ENCODE measurements at places on chromosomes 12 and 14. TPM values are rescaled to one million over a fixed set of nuclear protein-coding genes. Genes with fewer than 3 reads are reported as not detected.

TMPRSS12 gene
- total RNA-seq, result not detected

DNA sequence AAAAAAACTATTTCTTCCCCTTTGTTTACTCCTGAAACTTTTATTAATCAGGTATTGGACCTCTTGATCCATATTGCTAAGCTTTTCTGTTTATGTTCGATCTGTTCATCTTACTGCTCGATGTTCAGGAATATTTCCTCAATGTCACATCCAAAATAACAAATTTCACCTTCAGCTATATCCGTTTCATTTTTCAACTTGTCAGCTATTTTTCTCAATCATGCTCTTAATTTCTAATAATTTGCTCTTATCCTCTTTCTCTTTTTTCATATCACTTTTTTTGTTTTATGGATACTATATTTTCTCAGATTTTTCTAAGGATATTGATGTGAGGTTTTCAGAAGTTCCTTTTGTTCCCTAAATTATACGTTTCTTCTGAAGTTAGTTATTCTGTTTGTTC lies 29.8 kb downstream of the SLC38A4 start:
- no peak for DNase-seq

TPPP2 gene
- total RNA-seq, result not detected

CLEC4A gene
- 0.48 TPM for total RNA-seq

DNA sequence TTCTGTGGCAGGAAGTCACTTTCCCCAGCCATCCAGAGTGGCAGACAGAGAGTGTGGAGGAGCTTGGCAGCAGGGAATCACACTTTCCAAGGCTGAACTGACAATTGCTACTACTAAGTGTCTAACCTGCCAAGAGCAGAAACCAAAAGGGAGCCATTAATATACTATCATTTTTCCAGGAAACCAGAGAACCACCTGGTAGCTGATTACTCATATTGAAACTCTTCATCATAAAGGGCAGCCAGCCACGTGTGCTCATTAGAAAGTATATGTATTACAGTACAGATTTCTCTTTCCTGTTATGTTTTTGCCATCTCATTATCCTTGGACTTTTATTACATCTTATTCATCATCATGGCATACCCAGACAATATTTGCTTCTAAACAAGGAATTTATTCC lies 374.9 kb downstream of the GXYLT1 start:
- DNase-seq, result no peak

DNA sequence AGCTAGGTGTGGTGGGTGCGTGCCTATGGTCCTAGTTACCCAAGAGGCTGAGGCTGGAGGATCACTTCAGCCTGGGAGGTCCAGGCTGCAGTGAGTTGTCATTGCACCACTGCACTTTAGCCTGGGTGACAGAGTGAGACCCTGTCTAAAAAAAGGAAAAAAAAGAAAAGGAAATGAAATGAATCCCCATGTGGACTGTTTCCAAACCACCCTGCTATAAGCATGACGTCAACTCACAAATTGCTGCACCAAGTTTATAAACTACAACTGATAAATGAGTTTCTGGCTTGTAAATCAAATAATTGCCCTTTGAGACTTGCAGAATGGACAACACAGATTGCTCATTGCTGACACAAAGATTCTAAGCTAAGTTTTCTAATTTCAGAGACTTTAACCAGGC lies 51.0 kb upstream of the STK38L start:
- no peak for DNase-seq

DNA sequence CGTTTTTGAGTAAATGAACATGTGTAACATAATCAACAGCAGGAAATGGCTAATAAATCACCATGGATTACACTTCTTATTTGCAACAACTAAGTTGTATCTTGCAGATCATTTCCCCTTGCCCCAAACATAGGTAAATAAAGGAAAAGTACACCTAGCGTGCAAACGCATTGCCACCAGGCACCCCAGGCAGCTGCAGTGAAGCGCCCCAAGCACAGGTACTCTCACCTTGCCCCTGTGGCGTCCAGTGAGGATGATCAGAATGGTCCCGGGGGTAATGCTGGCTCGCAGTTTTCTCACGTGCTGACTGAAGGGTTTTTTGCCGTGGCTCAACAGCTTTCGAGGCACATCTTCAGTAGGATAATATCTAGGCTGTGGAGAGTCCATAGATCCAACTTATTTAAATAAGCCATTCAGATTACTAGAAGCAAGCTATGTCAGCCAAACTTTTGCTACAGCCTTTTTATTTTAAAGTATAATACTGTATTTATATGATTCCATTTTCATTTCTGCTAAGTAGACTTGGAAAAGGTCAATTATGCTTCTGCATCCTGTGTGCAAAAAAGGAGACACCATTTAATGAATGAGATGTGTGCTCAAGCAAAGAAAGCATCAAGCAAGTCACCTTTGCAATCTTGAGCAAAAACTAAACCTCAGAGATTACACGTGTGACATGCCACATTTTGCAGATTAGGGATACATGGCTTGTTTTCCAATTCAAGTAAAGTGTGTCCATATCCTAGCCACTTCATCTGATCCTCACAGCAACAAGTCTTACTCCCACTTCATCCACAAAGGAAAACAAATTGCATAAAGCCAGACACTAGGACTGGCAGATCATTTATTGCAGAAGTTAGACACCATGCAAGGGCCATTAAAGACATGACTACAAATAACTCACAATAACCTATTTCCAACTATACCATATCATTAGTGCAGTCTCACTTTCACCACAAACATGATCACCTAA lies 2.6 kb downstream of the RPL6 start:
- no peak for DNase-seq

UNC79 gene
- total RNA-seq, result under 0.01 TPM

DNA sequence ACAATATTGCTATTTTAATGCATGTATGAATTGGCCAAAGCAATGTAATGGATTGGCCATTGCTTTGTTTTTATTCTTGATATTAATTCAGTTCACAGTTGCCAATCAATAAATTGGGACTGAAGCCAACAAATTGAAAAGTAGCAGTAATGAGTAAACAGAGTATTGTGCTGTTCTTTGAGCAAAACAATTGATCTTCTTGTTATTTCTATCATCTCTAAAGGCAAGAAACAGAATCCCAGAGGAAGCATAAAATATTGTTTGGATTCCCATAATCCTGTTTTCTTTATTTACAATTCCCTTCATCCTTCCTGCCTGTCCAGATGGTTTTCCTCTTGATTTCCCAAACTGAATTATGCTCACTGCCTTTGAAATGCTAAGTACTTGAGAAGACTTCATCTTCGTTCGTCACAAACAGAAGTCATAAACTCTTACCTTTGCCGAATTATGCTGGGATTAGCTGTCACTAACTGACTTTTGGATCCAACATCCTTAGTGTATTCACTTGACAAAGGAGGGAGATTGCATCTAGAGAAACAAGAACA lies 85.9 kb downstream of the ST8SIA1 start:
- DNase-seq, result no peak

DNA sequence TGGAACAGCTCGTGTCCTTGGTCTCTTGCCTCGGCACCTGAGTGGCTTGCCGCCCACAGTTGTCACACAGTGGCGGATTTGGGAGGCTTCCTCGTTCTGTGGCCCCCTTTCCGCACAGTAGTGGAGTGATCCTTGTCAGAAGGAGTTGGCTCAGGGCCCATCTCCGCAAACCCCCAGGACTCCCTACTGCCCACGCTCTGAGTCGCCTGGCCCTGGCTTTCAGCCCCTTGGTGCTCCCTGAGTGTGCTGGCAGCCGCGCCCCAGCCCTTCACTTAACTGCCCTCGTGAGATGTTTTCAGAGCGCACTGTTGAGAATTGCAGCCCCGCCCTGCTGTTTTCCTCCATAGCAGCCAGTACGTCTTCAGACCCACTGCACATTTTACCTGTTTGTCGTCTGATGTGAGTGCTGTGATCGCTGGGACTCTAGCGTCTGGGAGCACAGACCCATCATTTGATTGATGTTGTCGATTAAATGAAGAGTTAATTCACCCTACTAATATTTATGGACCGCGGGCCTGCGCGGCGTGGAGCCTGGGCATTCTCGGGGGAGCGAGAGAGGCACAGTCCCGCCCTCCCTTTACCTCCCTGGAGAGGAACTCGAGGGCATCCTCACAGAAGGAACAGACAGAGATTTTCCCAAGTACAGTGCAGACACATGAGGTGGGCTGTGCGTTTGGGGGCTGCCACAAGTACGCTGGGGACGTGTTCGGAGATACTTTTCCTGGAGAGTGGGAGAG lies 91.8 kb downstream of the DDX51 start:
- no peak for DNase-seq

CLEC1A gene
- total RNA-seq, result 0.12 TPM

DNA sequence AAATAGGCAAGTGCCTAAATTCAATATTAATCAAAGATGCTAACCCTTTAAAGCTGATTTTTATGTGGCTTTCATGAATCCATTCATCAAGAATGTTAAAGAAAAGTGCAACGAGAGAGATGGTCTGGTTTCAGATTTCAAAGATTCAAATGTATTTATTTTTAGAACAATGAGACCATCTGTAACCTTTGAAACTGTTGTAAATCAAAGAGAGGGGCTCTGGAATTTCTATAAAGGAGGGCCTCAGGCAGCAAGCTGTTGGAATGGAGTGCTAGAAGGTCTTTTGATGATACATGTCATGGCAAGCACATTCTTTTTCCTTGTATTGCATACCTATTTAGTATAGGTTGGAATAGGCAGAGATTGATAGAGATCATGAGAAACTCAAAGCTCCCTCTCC lies 433.0 kb downstream of the LRIG3 start:
- no peak for DNase-seq

ASCL1 gene
- not detected for total RNA-seq

GRCh38 chr12:68573406-68573805 lies 37.3 kb upstream of the RAP1B start:
- no peak for DNase-seq

GRCh38 chr12:109718390-109718789 lies 4.8 kb downstream of the FAM222A start:
- no peak for DNase-seq

DNA sequence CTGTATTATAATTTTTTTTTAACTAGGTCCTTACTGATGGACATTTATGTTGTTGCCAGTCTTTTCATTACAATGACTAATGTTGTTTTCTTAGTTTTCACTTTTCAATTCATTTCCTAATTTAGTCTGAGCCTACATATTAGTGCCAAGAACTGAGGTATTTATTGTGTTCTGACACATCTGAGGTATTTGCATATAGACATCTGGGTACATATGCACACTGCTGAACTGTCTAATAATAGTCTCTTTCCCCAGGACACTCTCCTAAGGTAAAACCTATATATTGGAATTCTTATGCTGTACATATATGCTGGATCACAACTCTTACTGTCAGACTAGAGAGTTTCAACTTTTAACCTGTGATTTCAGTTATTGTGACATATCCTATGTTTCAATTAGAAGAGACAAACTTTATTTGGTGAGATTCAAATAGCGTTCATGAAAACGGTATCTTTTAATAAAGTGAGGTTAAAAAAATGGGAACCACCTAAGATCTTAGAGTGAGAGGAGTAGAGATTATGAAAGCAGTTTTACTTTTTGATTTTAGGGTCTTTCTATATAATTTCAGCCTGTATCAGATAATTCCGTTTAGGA lies 263.2 kb downstream of the RAD51B start:
- no peak for DNase-seq

- DNase-seq, result no peak
Measured at GRCh38 chr14:83006121-83006670, 1472.5 kb upstream of the SEL1L start.

- no peak for DNase-seq
Measured at GRCh38 chr12:53593031-53593430, 33.2 kb downstream of the ATF7 start.

GRCh38 chr14:21543521-21543960 lies 17.4 kb upstream of the SALL2 start:
- no peak for DNase-seq

- DNase-seq, result no peak
Measured at GRCh38 chr14:55867311-55867710, 250.9 kb upstream of the PELI2 start.

DNA sequence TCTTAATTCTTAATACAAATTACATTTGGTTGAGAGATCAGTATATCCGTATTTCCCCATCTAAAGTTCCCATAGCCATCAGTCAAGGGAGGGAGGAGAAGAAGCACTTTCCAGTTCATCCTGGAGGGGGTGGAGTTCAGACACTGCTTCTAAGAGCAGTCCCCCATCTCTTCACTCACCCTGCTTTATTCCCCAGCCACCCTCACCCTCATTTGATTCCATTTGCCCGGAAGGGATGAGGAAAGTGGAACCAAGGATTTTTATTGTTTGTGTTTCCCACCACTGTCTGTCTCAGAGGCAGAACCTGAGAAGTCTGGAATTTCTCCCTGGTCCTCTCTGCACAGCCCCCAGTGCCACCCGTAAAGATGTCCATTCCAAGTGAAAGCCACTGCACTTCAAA lies 134.2 kb upstream of the HIF1A start:
- DNase-seq, result peak; percentile 86

FGD6 gene
- total RNA-seq, result 2.5 TPM

RAB3IP gene
- total RNA-seq, result 11.4 TPM

- DNase-seq, result no peak
Measured at GRCh38 chr12:85587158-85587557, 249.1 kb downstream of the RASSF9 start.

DNA sequence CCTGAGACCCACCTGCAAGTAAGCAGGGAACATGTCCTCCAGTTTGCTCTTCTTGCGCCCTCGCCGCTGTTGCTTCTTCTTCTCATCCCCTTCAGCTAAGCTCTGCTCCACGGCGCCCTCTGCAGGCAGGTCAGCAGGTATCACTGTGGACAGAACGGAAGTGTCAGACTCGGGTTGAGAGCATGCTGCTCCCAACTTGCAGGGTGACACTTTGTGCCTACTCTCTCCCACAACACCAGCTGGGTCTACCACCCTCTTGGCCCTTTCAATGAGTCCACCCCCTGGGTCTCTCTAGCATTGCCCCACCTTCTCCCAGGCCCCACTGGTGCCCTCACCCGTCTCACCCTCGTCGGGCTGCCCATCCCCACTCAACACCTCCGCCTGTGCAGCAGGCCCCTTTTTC lies 16.7 kb downstream of the KMT2D start:
- DNase-seq, result peak; percentile 20

MORN3 gene
- not detected for total RNA-seq

OTOGL gene
- total RNA-seq, result 0.20 TPM

GRCh38 chr12:21992823-21993222 lies 51.6 kb upstream of the ABCC9 start:
- DNase-seq, result no peak

GDF3 gene
- not detected for total RNA-seq

DNA sequence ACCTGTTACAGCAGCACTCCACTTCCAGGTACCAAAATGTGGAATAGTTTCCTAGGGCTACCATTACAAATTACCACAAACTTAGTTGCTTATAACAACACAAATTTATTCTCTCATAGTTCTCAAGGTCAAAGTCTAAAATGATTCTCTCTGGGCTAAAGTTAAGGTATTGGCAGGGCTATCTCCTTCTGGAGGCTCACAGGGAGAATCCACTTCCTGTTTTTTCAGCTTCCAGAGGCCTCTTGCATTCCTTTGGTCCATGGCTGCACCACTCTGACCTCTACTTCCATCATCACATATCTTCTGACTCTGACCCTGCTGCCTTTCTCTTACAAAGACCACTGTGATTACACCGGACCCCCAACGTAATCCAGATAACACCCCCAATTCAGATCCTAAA lies 2.9 kb upstream of the GARIN6 start:
- DNase-seq, result no peak

KERA gene
- not detected for total RNA-seq

GRCh38 chr12:121705514-121705913 lies 7.0 kb upstream of the TMEM120B start:
- no peak for DNase-seq

- peak; percentile 69 for DNase-seq
Measured at GRCh38 chr12:10365696-10366405, 24.0 kb downstream of the KLRK1 start.

OGFOD2 gene
- 5.7 TPM for total RNA-seq

- peak; percentile 98 for DNase-seq
Measured at GRCh38 chr12:124745891-124746570, 117.6 kb downstream of the SCARB1 start.

- peak; percentile 56 for DNase-seq
Measured at GRCh38 chr12:69570545-69571399, 14.5 kb upstream of the CCT2 start.
